ENCODE measurements at places on chromosomes 3 and 15.
A peak's percentile ranks its signal among the peaks of the same experiment; 100 is the strongest.

DNA sequence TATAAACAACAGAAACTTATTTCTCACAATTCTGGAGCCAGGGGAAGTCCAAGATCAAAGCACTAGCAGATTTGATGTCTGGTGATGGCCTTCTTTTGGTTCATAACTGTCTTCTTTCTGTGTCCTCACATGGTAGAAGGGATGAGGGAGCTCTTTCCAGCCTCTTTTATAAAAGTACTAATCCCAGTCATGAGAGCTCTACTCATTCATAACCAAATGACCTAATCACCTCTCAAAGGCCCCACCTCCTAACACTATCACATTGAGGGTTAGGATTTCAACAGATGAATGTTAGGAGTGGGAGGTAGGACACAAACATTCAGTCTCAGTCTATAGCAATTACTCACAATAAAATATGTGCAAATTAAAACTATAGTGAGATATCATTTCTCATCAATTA is 50.1 kb upstream of the UBE2E2 start:
- DNase-seq = no peak

- DNase-seq = no peak
These were observed 517.0 kb downstream of the SQOR start for GRCh38 chr15:46151786-46152185.

DNA sequence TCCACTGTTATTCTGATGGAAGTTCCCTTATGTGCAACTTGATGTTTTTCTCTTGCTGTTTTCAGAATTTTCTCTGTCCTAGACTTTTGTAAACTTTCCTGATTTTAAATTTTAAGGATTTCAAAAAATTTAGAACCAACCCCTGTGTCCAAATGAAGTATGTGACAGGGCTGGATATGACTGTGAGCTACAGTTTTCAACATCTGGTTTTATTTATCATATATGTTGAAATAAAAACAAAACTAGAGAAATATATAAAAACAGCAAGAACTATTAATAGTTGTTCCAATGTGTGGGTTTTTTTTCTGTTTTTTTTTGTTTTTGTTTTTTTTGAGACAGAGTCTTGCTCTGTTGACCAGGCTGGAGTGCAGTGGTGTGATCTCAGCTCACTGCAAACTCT is 47.4 kb upstream of the PSMD6 start:
- DNase-seq = no peak

DNA sequence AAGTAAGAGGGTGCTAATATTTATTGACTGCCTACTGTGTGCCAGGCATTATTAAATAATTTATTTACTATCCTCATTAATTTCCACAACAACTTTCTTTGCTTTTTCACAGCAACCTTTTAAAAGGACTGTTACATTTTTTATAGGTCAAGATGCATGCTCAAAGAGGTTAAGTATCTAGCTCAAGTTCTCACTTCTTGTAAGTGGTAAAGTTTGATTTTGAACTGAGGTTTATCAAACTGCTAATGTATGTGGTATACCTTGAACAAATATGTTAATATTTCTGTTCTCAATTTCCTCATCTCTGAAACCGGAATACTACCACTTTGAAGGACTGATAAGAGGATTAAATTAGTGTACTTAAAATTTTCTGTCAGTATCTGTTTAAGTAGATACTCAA is 183.3 kb downstream of the AKAP13 start:
- no peak for DNase-seq

GRCh38 chr3:42809202-42809601 is at the start of gene ACKR2:
Gene ACKR2 (plus strand): TSS chr3:42809445. CDS start chr3:42864503, 55,058 bp downstream.
- no peak for DNase-seq

DNA sequence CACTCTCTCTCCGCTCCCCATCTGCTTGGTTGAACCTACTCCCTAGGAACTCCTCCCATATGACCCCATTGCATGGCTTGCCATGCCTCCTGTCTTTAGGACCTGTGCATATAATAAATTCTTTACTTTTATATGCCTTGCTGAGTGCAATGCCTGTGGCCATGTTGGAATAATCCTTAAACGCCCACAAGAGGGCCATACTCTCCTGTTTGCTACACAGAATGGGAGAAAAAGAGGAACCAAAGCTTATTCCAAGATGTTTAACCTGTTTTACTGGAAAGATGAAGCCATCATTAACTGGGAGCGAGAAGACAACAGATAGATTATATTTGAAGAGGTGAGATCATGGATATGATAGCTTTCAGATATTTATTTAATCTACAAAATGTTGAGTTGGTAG is 1097.8 kb downstream of the NAALADL2 start:
- DNase-seq = no peak

DNA sequence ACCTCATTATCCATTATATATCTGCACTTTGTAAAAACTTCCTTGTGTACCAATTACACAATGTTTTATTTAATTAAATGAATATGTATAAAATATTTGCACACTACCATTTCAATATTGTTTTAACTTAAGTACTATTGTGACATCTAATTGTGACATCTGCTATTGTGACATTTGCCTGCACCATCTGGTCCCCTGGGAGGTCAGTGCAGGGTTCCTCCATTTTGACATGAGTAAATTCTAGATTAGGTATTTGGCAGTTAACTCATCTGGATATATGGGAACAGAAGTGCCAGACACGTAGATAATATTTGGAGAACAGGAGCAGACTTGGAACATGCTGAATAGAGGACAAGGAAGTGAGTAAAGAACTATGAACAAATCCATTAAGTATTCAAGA is 332.1 kb downstream of the VGLL3 start:
- DNase-seq = no peak

DNA sequence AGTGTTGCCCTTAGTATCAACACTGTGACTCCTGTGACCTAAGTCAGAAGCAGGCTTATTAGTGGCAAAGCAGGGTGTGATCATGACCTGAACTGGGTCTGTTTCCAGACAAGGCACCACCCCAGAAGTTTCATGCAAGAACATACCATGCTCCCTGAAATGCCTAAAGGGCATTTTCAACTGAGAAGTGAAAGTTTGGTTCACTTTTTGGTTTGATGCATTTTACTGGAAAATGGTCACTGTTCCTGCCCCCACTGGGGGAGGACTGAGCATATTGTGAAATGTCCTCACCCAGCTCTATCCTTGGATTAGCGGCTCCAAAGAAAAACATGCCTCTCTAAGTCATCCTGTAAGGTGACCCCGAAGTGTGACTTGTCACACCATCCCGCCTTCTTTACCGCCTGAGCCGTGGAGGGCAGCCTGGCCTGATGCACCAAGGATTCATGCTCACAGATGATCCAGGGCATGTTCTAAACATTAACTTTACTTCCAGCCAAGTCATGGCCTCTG is 3.1 kb upstream of the FAM240A start:
- DNase-seq = no peak

DNA sequence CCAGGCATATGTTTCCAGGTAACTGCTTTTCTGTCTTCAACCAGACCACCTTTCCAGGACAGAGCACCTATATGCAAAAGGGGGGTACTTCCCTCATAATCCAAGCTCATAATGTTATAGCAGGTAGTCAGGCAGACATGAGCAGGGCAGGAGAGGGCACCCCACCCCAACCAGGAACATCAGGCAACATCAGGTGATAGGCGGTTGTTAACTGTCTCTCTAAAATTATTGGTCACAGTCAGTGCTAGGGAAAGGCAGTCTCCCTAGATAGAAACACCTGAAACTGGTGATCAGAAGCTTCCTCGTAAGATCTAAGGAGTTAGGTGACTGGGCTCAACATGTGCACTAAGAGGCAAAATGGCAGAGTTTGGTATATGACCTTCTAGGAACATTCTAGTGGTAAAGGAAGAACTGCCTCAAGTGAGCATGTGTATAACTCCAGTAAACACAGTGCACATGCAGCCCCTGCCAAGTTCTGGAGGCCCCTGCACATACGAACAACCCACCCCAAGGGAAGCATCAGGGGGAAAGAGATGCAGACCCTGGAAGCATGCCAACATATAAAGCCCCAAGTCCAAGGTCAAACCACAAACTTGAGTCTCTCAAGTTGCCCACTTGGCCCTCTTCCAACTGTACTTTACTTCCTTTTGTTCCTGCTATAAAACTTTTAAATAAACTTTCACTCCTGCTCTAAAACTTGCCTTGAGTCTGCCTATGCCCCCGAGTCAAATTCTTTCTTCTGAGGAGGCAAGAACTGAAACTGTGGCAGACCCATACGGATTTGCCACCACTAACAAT is 270.9 kb downstream of the ULK4 start:
- no peak for DNase-seq

DNA sequence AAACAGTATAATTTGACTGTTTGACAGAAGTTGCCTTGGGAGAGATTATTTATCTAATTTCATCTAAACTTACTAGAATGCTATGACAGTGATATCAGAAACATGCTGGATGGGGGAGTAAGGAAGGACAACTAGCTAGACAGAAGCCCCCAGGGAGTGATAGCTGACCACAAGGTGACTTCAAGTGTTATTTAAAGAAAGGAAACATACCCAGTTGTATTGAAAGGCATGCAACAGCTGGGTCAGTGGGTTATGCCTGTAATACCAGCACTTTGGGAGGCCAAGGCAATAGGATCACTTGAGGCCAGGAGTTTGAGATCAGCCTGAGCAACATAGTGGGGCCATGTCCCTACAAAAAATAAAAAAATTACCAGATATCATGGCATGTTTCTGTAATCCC is 69.6 kb downstream of the SLC49A4 start:
- no peak for DNase-seq

GRCh38 chr3:175129571-175129970 is 270.4 kb downstream of the NAALADL2 start:
- DNase-seq = no peak

GRCh38 chr3:39185326-39185958 is 7.0 kb downstream of the XIRP1 start:
- DNase-seq = no peak

GRCh38 chr3:153628591-153628990 is 466.6 kb downstream of the RAP2B start:
- DNase-seq = no peak

GRCh38 chr3:87196879-87197278 is 30.2 kb upstream of the CHMP2B start:
- no peak for DNase-seq

GRCh38 chr15:82079736-82080135 is 33.9 kb upstream of the MEX3B start:
- no peak for DNase-seq

DNA sequence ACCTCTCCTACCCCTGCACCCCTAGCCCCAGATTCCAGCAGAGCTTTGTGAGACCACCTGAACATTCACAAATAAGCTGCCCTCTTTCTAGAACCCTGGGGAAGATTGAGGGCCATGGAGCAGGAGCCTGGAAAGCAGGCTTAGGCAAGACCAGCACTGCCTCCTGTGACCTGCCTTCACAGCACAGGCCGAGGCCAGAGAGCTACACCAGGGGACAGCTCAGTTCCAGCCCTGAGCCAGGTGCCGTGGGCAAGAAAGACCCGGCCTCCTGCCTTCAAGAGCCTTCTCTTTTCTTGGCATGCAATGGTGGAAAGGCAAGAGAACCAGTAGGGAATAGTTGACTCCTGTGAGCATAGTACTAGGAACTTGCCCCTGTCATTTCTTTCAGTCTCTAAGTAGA is 48.1 kb downstream of the SLC6A6 start:
- no peak for DNase-seq

GRCh38 chr3:44555723-44556122 is 730 bp downstream of the ZKSCAN7 start:
- DNase-seq = no peak

- DNase-seq = no peak
These were observed 10.0 kb upstream of the CHRNB4 start for GRCh38 chr15:78651007-78651406.

DNA sequence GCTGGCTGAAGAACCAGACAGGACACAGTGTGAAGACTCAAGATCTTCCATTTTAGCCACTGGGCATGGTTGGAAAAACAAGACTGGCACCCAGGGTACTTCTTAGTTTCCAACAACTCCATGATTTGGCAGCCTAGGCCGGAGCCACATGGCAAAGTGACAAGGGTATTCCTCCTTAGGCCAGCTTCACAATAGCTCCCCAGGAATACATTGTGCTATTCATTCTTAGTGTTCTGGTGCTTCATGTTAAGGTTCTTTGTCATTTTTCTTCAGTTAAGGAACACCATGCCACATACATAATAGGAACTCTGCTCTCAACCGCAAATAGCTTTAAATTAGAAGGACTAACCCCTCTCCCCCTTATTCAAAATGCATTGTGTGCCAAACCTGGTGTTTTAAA is 8.0 kb upstream of the FILIP1L start:
- DNase-seq = no peak

GRCh38 chr3:161016417-161017313 is 88.5 kb downstream of the B3GALNT1 start:
- DNase-seq = peak; percentile 8

- no peak for DNase-seq
These were observed 33.0 kb upstream of the EPHB1 start for GRCh38 chr3:134762016-134762415.

- DNase-seq = peak; percentile 14
These were observed 59.6 kb upstream of the ZBTB38 start for GRCh38 chr3:141308588-141309218.

DNA sequence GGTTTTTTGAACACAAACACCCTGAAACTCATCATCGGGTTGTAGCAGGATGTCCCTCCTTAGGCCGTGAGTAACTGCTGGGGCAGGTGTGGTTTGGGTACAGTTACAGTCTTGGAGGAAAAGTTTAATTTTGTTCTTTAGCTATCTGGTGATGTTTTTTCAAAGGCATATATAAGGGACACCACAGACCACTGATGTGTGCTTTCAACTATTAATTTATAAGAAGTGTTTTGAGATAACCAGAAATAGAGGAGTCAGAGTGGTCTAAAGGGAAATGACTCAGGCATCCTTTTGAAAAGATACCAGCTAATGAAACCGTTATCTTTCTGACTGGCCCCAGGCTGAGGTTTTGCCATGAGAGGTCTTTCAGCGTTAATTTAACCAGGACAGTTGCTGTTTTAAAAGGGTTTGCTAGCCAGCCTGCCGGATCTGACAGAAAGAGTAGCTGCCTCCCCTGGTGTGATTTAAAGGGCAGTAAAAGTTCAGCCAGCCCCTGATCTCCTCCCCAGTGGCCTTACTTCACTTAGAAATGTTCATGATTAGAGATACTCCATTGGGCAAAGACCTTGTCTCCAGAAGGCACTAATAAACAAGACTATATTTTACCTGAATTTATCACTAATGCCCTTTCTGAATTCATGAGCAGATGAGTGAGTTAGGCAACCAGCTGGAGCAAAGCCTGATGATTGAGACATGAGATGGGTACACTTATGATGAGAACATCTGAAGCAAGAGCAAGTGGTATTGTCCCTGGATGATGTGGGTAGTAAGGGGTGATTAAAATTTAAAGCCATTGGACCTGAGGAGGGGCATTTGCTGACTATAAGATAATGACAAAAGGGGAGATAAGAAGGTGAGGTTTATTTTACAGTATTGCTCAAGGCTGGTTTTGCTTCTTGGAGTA is 482.5 kb upstream of the TBL1XR1 start:
- peak; percentile 12 for DNase-seq

- no peak for DNase-seq
These were observed 202.8 kb downstream of the CADM2 start for GRCh38 chr3:85161544-85161943.

- DNase-seq = no peak
These were observed 2.0 kb upstream of the CEMIP start for GRCh38 chr15:80777137-80777536.

All from erythroblast (primary cell).